DMS153 (cell line): ENCODE measurements at places on chromosomes 11 and 22.

GRCh38 chr22:17678817-17679385, 40.3 kb downstream of the BCL2L13 start:
- no peak for DNase-seq

GRCh38 chr22:22812031-22812905, 75.3 kb upstream of the IGLL5 start:
- DNase-seq: no peak

DNA sequence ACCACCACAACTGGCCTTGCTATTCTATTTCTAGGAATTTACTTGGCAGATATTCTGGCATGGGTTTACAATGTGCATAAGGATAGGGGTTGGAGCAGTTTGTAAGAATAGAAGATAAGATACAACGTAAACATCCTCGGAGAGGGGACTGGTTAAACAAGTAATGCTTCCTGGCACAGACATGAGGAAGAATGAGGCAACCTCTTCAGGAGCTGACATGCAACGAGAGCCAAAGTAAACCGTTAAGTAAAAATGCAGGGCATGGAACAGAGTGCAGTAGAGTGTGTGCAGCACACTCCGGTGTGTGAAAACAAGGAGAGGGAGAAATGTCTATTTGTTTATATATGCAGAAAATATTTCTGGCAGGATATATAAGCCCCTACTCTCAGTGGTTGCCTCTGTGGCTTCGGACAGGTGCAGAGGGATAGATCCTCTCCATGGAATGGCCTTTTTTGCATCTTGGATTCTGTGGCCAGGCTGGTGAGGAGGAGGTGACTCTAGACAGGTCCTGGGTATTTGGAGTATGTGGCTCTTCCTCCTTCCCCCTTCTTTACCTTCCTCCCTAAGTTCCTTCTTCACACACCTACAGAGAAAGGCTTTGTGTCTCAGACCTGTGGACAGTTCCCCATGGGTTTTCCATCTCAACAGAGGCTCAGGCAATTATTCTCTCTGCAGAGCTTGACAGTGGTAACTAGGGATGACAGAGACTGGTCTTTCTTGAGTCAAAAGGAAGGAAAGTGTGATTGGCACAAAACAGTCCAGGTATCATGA, 2.5 kb downstream of the RAB36 start:
- DNase-seq: peak; percentile 58

- DNase-seq: no peak
Observed at GRCh38 chr22:19816372-19817119, 38.1 kb downstream of the GNB1L start.

GRCh38 chr11:135008001-135008405, 596.0 kb upstream of the B3GAT1 start:
- DNase-seq: no peak

GRCh38 chr11:58726737-58727414, 4.9 kb downstream of the GLYAT start:
- DNase-seq: peak; percentile 82

GRCh38 chr11:64518928-64519327, 72.1 kb upstream of the SLC22A12 start:
- DNase-seq: no peak

DNA sequence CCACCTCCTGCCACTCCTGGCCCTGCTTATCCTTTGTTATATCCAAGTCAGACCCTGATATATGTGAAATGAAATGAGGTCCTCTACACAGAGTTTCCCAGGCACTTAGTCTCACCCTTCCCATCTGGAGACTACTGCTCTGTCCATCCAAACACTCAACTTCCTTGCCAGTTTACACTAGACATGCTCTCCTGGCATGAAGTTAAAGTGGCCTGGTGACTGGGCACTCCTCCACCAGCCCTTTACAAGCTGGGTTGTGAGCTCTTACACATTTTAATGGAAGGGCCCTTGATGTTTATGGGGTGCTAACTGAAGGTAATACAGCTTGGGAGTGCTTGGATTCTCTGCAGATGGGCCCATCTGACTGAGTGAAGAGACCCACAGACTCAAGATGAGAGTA, 216.1 kb upstream of the NARS2 start:
- DNase-seq: no peak

- DNase-seq: no peak
Observed at GRCh38 chr11:17890325-17890724, 122.5 kb downstream of the SERGEF start.

GRCh38 chr11:62333768-62334167, 3.5 kb upstream of the ASRGL1 start:
- no peak for DNase-seq

DNA sequence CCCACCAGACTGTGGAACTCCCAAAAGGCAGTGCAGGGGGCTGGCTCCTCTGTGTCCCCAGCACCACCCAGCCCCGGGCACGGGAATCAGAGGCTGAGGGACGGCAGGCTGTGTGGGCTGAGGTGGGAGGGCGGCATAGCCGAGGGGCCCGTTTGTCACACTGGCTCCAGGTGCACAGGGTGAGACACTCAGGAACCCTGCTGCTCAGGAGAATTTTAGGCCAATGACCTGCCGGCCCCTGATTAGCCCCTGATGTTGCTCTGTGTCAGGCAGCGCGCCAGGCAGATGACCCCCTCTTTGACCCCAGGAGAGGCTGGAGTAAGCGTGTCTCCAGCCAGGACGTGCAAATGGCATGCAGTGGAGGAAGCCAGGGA, 52.7 kb downstream of the RTL6 start:
- DNase-seq: no peak
